ENCODE measurements at places on chromosomes 1 and 21.

GRCh38 chr1:203096566-203096965, 10.8 kb upstream of the MYOG start:
- DNase-seq: no peak

DNA sequence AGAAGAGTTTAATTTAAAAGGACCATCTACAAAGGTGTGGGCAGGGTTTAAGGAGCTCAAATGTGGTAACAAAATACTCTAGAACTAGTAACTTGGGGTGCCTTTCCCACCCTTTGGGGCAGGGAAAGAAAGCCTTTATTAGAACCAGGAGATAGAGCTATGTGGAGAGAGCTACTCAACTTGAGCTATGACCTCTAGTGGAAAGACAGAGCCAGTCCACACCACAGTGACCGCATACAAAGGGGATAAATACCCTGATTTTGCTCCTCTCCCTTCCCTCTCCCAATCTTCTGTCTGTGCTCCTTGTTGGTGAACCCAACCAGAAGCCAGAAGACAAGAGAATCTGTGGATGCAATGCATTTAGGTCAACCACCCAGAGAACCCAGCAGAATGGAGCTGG, 54.4 kb upstream of the JAK1 start:
- peak; percentile 30 for DNase-seq

DNA sequence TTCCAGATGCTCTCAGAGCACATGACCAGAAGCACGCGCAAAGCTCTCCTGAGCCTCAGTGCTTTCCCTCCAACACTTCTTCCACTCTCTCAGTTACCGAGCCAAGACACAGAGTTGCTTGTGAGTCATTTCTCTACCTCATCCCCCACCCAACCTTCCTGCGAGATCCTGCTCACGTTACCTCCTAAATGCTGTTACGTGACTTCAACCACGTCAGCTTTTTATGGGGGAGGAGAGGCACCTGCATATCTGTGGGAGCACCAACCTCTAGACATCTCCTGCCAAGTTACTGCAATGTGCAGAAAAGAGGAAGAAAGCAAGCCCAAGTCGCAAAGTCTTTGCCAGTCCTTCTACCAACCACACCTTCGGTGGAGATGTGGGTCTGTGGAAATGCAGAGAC, 27.2 kb upstream of the ERG start:
- no peak for DNase-seq

- peak; percentile 41 for DNase-seq
These were observed 73.7 kb downstream of the KCNK2 start for GRCh38 chr1:215156232-215156631.

DNA sequence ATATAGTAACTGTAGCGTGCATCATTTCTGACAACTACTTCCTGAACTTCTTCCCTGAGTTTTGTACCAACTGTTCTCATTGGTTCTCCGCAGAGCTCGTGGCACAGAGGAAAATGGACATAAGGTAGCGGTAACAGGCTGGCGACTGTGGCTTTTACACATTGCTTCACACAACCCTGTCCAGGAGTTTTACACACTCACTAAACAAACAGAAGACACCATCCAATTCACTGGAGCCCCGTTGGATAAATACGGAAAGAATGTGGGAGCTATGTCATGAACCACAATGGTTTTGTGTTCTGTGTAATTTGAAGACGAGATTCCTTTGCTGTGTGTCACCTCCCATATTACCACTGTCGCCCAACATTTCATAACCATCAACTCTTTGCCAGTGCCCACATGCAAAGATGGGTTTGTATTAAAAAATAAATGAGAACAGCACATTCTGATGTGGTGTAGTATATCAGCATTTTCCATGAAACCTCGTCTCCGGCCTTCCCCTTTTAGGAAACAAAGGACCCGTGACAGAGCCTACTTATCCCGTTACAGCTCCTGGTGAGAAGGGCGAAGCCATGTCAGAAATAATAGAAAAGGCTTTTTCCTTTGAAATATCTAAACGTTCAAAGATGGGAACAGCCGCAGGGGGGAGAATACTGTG, 47.4 kb upstream of the ENAH start:
- DNase-seq: peak; percentile 99

GRCh38 chr1:61157468-61157987, 75.2 kb downstream of the NFIA start:
- DNase-seq: peak; percentile 58

DNA sequence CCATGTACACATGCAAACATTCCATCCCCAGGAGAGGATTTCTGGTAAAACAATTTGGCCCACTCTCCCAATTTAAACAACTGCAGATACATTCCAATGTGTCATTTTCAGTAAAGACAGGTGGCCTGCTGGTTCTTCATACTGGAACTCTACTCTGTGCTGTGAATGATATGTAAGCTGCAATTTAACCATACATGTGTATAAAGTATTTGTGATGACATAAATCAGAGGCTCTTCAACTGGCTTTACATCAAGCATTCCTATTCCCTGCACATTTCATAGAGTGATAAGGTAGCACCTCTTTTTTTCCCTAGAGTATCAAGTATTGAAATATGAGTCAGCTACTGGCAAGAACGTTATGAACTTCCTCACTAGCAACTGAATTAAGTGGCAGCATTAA, 649.5 kb upstream of the ADGRL2 start:
- DNase-seq: peak; percentile 37

DNA sequence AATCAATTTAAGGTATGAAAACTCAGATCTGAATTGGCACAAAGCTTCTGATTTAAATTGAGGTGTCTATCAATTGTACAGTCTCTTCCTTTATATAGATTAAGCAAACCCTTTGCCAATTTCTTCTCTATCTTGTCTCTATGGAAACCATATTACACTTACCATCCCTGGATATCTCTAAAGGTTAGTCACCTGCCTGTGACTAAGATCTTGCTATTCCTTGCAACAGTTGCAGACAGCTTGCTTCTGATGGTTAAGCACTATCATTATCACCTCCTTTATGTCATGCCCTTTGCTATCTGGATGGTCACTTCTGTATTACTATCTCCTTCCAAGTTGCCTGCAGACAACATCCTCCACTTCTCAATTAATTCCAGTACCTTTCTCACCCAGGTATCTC, 998.6 kb upstream of the B3GALT2 start:
- DNase-seq: no peak

DNA sequence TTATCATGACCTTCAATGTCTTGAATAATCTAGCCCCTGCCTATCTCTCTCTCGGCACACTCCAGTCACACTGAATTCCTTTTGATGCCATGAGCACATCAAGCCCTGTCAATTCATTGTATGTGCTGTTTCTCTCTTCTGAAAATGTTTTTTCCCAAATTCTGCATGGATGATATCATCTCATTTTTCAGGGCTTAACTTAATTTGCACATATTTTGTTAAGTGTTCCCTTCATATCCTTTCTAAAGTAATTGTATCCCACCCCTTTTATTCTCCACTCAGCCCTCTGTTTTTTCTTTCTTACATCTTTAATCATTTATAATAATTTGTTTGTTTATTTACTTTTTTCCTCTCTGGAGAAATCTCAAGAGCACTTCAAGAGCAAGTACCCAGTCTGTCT, 149.9 kb downstream of the ZNF326 start:
- no peak for DNase-seq

DNA sequence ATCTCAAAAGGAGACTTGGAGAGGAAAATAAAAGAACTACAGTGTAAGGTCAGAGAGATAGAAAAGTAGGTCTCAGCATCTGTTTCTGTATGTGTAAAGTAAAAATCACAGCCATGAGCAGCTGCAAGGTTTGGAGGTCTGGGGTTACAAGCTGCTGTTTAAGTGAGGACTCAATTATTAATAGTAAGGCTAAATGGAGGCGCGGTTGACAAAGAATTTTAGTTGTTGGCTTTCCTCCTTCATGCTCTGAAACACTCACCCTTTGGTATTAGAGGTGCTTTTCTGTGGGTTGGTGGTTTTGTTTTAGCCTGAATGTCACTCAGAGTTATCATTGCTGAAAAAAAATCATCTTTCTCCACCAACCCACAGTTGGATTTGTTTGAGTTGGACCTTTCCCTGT, 59.8 kb upstream of the HAO2 start:
- DNase-seq: no peak

- no peak for DNase-seq
These were observed 12.9 kb downstream of the GPA33 start for GRCh38 chr1:167077128-167077867.

DNA sequence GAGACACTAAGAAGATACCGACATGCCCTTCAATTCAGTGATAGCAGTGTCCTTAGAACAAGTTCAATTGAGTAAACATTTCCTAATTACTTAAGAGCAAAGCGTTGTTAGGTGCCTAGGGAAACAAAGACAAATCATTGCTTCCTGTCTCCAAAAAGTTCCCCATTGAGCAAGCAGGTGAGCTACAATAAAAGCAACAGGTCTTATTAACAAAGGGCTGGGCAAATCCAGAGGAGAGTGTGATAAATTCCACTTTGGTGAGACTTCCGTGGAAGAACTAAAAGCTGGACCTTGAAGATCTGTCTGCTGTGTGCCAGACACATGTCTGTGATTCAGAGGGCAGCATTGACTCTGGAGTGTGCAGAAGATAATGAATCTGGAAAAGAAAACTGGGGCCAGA, 1.9 kb upstream of the TUT4 start:
- no peak for DNase-seq

All from cardiac fibroblast (primary cell).